ENCODE measurements at places on chromosomes 1 and 21.

GRCh38 chr1:63155437-63155836 lies 166.9 kb upstream of the FOXD3 start:
- no peak for DNase-seq

- DNase-seq: no peak
Measured at GRCh38 chr1:38614861-38615260, 244.7 kb downstream of the RRAGC start.

DNA sequence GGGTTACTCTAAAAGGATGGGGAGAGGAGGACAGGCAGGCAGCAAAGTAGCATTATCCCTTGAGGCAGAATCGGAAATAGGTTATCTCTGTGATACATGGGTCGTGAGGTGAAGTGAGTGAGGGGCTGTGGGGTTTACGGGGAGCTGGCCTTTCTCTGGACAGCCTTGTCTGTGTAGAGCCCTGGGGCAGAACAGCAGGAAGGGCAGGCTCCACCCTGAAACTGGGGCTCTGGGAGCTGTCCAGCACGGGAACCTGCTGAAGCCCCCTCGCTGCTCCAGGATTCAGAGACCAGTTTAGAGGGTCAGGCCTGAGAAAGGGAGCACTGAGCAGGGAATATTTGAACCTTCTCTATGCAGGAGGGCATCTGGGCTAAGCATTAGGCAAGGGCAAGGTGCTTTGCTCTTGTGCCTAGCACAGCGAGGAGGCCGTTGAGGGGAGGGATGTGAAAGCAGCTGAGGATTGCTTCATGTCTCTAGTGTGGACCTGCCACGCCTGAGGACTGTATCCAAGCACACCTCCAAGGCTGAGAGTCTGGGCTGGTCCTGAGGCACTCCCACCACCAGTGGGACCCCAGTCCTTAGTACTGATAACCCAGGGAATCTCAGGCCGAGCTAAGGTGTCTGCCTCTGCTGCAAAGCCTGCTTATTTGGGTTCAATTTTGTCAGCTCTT lies 55.8 kb downstream of the NAV1 start:
- no peak for DNase-seq

DNA sequence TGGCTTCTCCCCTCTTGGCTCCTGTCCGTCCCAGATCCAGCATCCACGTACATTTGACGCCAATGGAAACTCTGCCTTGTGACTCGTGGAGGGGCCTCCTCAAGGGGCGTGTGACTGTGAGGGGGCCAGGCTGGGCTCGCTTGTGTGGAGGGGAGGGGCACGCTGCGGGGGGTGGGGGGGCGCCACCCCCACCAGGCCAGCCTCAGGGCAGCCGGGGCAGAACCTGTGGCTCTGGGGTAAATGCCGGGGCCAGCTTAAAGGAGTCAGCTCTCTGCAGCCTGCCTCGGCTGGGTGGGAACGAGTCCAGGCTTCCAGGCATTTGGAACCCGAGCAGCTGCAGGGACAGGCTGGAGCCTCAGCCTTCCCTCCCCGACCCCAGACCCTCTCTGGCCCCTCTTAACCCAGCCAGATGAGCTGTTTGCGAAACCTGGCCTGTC lies 94.1 kb downstream of the SIK1 start:
- DNase-seq: no peak

- DNase-seq: no peak
Measured at GRCh38 chr1:76939050-76939816, 72.0 kb downstream of the ST6GALNAC5 start.

GRCh38 chr1:84959294-84959693 lies 37.6 kb downstream of the MCOLN2 start:
- no peak for DNase-seq
